ENCODE measurements at places on chromosomes 6 and 20.

DNA sequence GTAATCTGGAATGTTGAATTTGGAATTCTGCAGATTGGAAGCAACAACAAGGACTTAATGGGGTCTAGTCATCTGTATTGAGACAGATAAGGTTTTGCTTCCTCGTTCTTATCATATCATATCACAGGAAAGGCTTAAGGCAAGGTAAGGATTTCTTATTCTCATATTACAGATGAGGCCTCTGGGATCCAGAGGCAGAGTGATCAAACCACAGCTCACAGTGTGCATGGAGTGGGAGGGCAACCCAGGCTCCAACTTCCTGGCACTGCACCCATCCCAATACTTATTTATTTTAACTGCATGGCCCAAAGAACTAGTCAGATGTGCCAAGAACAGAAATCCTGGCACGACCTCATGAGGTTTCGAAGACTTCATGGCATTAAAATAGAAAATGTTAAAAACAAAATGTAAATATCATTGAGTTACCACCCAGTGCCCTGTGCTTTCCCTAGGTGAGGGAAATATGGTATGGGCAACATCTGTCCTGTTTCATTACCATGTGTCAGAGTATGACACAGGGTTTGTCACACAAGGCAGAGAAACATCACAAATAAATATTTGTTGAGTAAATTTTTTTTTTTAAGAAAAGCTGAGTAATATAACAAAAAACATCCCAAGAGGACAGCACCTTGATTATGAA lies 191.9 kb downstream of the ISM1 start:
- no peak for DNase-seq

DNA sequence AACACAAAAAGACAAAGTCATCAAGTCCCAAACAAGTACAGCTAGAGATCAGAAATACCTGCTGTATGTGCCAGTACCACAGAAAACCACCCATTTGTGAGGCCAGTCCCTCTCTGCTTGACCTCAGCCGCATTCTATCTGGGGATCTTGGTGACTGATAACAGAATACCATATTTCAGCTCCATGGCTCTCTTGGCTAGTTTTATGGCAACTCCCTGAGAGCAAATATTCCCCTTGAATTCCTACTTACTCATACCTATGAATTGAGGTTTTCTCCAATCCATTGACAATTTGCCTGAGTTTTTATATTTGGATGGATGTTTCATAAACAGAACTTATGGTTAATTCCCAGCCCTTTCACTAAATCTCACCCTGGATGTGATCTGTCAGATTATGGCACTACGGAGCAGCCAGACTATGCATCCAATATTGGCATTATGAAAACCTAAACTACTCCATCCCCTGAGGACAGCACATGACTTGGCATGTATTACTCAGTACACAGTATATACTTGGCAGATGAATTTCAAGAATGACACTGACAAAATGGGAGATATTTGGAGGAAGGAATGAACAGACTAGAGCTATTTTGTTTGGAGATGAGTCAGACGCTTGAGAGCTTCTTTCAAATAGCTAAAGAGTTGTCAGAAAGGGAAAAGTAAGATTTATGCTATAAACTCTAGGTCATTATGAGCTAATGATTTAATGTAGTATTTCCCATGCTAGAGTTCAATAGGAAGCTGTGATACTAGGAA lies 95.7 kb downstream of the PRDM1 start:
- DNase-seq, result no peak

- DNase-seq, result peak; percentile 67
Observed at GRCh38 chr6:135162678-135163439, 18.2 kb upstream of the MYB start.

DNA sequence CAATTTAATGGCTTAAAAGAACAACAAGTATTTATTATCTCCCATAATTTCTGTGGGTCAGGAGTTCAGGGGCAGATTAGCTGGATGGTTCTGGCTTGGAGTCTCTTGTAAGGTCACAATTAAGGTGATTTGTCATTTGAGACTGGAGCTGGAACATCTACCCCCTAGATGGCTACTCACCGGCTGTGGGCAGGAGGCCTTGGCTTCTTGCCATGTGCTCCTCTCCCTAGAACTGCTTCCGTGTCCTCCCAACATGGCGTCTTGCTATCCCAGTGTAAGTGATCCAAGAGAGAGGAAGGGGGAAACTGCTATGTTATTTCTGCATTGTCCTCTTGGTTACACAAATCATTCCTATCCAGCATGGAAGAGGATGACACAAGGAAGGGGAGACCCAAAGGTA lies 210.2 kb upstream of the ECI2 start:
- DNase-seq, result no peak

GRCh38 chr6:17494177-17494576 lies 100.8 kb downstream of the CAP2 start:
- no peak for DNase-seq

GRCh38 chr20:19095762-19096161 lies 116.7 kb upstream of the SLC24A3 start:
- DNase-seq, result no peak

DNA sequence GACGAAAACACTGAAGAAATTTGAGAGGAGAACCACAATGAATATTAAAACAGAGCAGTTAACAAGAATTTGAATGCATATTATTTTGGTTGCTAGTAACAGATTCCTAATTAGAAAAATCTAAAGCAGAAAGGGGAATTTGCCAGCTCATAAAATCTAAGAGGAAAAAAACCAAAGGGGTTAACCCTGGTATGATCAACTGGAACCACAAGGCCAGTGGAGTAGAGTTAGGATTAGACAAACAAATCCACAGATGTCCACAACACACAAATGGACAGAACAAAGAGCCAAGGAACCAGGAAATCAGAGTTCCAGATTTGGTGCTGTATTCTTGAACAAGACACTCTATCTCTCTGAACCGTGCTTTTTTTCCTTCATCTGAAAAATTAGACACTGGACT lies 195.0 kb downstream of the TASP1 start:
- DNase-seq, result no peak

DNA sequence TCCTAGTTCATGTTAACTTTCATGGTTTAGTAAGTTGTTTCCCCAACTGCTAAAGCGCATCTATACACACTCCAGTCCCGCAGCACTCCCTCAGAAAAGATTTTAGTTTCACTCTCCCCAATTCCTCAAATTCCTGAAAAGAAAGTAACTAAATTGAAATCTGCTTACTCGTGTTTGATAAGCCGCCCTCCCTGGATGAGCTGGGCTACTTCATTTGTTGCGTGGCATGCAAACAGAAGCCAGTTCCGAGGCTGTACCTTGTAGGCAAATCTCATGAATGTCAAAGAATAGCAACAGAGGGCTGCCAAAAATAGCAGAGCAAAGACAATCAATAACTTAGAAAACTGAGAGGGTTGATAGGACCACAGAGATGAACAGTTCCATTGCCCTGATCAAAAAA lies 16.9 kb downstream of the MPC1 start:
- DNase-seq, result no peak

DNA sequence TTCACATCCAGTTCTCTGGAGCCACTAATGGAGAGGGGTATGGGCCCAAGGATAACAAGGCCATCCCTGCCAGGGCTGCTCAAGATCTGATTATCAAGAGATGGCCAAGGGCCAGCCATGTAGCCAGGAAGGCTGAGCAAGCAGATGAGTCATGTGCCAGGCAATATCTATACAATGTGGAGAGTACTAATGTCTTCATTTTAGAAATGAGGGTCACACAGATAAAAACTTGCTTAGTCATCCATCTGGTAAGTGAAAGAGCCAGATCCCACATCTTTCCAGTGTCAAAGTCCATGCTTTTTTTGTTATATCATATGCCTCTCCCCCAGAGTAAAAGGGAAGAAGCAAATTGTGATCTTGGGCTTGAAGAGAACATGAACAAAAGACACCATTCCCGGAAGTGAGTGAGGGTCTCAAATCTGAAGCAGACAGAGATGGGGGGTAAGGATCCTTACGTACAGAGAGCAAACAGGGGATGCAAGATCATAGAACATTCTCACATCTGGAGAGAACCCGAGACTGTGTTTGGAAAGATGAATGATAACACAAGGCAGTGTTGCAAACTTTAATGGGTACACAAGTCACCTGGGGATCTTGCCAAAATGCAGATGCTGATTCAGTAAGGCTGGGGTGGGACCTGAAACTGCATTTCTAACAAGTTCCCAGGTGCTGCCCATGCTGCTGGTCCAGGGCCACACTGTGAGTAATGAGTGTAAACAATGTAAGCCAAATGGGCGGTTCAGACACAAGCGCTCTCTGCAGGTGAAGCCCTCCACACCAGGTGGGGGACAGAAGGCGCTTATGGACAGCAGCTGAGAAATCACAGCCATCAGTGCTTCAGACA lies 20.0 kb upstream of the GSTA3 start:
- DNase-seq, result no peak

DNA sequence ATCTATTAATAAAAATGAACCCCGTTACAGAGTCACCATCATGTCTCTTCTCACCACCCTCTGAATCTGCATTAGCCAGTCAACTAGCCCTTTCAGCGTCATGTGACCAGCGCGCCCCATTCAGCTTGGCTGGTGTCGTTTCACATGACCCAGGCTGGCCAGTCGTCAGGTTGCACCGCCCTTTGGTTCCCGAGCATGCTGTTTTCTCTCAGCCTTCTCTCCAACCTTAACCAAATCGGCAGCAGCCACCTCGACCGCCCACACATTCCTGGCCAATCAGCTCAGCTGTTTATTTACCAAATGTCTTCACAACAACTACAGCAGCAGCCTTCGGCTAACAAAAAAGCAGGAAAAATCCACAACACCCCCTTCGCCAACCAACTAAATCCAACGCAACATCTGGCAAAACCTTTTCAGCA lies 5.6 kb downstream of the SRSF3 start:
- peak; percentile 86 for DNase-seq

DNA sequence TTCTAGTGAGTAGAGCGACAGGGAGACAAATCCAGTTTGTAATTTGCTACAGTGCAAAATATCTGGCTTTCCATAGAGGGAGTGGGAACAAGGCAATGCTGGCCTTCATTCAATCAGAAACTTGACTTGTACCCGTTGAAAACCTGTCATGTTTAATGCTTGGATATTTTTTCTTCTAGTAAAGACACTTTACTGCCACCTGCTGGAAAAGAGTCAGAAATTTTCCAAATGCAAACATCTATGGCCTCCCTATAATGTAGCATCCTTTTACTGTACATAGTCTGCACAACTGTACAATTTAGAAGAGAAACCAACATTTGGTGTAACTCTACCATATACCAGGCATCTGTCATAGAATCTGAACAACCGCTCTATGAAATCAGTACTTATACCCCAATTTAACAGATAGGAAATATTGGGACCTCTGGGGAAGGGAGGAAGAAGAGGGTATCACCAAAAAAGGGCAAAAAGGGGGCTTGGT lies 16.7 kb upstream of the TBC1D20 start:
- peak; percentile 19 for DNase-seq

GRCh38 chr20:23544133-23544532 lies 24.2 kb downstream of the CST9L start:
- no peak for DNase-seq

DNA sequence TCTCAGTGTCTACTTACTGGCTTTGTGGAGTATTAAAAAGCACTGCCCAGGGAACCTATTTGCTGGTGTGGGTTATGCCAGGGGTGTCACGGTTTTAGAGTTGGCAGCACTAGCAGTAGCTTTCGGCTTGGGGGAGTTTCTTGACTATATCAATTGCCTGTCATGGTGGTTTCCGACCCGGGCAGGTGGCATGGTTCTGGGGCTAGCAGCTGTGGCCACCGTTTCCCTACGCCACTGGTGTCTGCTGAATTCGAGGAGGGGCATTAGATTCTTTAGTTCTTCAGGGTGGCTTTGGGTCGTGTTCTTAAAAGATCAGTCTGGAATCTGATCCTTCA lies 55.6 kb upstream of the FOXC1 start:
- peak; percentile 44 for DNase-seq

- peak; percentile 45 for DNase-seq
Observed at GRCh38 chr20:33443006-33443511, 504 bp downstream of the SNTA1 start.

DNA sequence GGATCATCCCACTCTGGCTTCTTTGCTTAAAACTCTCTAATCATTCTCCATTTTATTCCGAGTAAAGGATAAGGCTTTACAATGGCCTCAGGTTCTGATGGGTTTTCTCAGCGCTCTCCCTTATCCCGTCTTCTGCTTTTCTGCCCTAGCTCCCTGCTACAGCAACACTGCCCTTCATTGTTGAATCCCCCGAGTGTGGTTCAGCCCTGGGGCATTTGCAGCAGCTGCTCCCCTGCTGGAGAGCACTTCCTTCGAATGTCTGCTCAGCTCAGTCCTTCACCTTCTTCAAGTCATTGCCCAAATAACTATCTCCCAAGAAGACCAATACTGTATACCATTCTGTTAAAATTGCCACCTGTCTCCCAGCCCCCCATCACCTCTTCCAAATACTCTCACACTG lies 111.8 kb downstream of the TBXT start:
- DNase-seq, result no peak

GRCh38 chr6:48222241-48222640 lies 111.2 kb upstream of the PTCHD4 start:
- DNase-seq, result no peak

DNA sequence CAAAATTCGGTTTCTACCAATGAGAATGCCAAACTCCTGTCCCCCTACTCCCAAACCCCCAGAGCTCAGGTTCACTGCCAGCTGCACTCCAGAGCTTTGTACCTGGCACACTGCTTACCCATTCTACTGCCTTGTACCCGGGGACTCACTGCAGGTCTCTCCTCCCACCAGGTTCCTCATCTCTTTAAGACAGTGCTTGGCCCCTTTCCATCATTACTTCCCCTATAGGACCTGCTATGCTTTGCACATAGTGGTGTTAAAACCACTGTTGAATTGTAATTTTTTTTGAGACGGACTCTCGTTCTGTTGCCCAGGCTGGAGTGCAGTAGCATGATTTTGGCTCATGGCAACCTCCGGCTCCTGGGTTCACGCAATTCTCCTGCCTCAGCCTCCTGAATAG lies 25.9 kb downstream of the LYRM4 start:
- DNase-seq, result no peak

DNA sequence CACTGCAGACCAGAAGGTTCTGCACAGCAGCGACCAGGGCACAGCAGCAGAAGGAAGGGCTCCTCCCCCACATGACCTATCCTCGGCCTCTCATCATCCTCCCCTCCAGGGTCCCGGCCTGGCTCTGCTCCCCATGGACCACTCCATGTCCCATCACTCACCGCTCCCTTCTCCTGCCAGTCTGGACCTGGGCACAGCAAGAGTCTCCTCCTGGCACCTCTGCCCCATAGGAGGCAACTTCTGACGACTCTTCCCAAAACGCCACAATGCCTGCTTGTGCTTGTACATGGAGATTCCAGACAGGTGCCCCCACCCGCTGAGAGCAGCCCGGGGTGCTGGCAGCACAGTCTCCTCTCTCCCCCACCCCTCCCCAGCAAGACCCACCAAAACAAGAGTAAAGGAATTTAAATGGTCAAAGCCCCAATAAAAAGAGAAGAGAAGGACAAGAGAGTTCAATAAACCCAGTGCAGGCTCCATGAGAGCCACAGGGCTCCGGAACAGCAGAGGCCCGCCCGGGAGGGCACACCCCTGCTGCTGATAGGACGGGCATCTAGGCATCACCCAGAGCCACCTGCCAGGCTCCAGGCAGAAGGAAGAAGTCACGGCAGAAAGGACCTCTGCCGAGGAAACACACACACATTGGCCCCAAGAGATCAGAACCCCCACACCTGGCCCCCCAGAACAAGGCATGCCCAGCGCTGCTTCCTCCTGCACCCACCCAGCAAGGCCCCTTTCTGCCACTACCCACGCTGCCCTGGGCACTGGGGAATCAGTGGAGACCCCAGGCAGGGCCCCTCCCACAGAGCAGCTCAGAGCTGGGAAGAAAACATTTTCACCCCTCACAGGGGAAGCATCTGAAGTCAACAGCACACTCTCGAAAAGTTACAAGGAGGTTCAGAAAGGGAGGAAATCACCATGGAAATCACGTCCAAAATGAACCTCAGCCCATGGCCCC lies 15.2 kb downstream of the TAF4 start:
- no peak for DNase-seq

GRCh38 chr6:15553736-15554294 lies 109.0 kb downstream of the DTNBP1 start:
- DNase-seq, result no peak

All from activated CD4-positive, alpha-beta T cell treated with anti-CD3 and anti-CD28 coated beads for 36 hours (primary cell).